ENCODE measurements at places on chromosomes 5 and 9. TPM values are rescaled to one million over a fixed set of nuclear protein-coding genes. Genes with fewer than 3 reads are reported as not detected.

Gene BAAT
- total RNA-seq: not detected

Gene LCN2
- total RNA-seq: not detected

Gene IFNA17
- total RNA-seq: not detected

Gene ZFP2
- total RNA-seq: under 0.01 TPM

Gene OTULINL
- not detected for total RNA-seq

Gene HAPLN1
- 1.3 TPM for total RNA-seq

Gene IFNA2
- not detected for total RNA-seq

Gene TAF11L10
- total RNA-seq: not detected

Gene LCN6
- not detected for total RNA-seq

Gene ADAMTS2
- total RNA-seq: 162 TPM
